ENCODE measurements at places on chromosomes 13 and 19.

DNA sequence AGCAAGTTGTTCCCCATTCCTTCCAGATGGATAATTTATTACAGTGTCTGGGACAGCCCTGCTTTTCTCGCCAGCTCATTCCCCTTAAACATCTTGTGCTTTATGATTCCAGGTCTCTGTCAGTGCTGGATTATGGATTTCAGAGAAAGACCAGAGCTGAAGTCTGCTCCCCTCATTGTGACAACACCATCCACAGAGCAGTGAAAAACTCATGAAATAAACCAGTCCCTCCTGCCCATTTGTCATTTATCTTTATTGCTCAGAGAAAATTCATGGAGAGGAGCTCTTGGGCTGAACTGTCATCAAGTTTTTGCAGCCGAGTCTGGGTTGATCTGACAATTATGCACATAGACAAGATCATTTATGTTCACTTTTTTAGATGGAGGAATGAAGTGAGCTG is 92.7 kb upstream of the GPR12 start:
- no peaks in the 10 kb centered on the region for H3K27me3 ChIP-seq
- no peak overlapping the region for H3K27ac ChIP-seq
- no peak overlapping the region for H3K4me3 ChIP-seq
- no peaks in the 10 kb centered on the region for H3K36me3 ChIP-seq
- H3K4me1 ChIP-seq: peaks cover 9% of the 10 kb centered on the region
- no peak for DNase-seq

GRCh38 chr19:16591803-16592556 is 19.8 kb upstream of the SLC35E1 start:
- no peak for DNase-seq
- no peak overlapping the region for H3K4me3 ChIP-seq
- H3K36me3 ChIP-seq: no peaks in the 10 kb centered on the region
- H3K4me1 ChIP-seq: peaks cover 15% of the 10 kb centered on the region

DNA sequence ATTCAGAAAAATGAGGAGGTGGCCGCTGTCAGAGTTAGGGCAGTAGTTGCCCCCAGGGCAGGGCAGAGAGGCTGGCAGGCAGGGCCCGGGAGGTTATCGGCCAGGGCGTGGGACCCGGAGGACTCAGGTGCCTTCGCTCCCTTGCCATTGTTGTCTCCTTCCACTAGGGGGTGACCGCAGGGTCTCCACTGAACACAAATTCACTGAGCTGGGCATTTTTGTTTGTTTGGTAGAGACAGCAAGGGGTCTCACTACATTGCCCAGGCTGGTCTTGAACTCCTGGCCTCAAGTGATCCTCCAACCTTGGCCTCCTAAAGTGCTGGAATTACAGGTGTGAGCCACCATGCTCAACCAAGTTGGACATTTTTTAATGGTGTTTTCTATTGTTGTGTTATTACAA is 25.1 kb downstream of the CARS2 start:
- no peaks in the 10 kb centered on the region for H3K27me3 ChIP-seq
- H3K4me1 ChIP-seq: no peaks in the 10 kb centered on the region
- H3K27ac ChIP-seq: no peak overlapping the region

GRCh38 chr13:60327511-60327910 is 69.5 kb upstream of the TDRD3 start:
- no peak for DNase-seq
- no peaks in the 10 kb centered on the region for H3K27me3 ChIP-seq
- no peak overlapping the region for H3K4me3 ChIP-seq
- H3K36me3 ChIP-seq: no peaks in the 10 kb centered on the region
- H3K4me1 ChIP-seq: no peaks in the 10 kb centered on the region
- H3K27ac ChIP-seq: no peak overlapping the region

GRCh38 chr13:33260168-33261098 is 25.1 kb downstream of the STARD13 start:
- no peaks in the 10 kb centered on the region for H3K27me3 ChIP-seq
- H3K4me1 ChIP-seq: no peaks in the 10 kb centered on the region
- no peak overlapping the region for H3K4me3 ChIP-seq
- no peaks in the 10 kb centered on the region for H3K36me3 ChIP-seq
- no peak for DNase-seq
- H3K27ac ChIP-seq: no peak overlapping the region

GRCh38 chr13:65656740-65657329 is 1573.3 kb downstream of the PCDH9 start:
- no peaks in the 10 kb centered on the region for H3K36me3 ChIP-seq
- no peaks in the 10 kb centered on the region for H3K27me3 ChIP-seq
- H3K27ac ChIP-seq: no peak overlapping the region
- H3K4me1 ChIP-seq: no peaks in the 10 kb centered on the region

GRCh38 chr13:85650613-85651012 is 148.6 kb downstream of the SLITRK6 start:
- no peak overlapping the region for H3K27ac ChIP-seq
- H3K4me3 ChIP-seq: no peak overlapping the region
- H3K4me1 ChIP-seq: no peaks in the 10 kb centered on the region

DNA sequence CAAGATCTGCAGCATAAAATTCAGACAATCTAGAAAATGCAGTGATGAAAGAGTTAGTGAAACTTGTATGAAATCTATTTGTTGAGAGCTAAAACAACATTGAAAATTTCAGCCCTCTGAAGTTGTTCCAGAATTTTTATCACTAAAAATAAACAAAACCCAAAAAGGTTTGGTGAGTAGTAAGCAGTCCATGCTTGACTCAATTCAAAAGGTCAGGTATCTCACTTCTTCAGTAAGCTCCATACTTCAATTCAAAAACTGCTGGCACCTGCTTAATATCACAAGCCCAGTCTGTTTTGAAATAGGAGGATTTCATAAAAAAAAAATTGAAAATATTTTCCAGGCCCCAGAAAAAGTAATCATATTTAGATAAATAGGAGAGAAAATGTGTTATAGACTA is 894.4 kb downstream of the SLITRK5 start:
- H3K27ac ChIP-seq: no peak overlapping the region
- no peaks in the 10 kb centered on the region for H3K36me3 ChIP-seq
- no peaks in the 10 kb centered on the region for H3K4me1 ChIP-seq
- H3K4me3 ChIP-seq: no peak overlapping the region
- no peak for DNase-seq
- H3K27me3 ChIP-seq: no peaks in the 10 kb centered on the region

GRCh38 chr13:43269037-43269481 is 245.7 kb downstream of the DNAJC15 start:
- H3K36me3 ChIP-seq: no peaks in the 10 kb centered on the region
- no peak for DNase-seq
- H3K27ac ChIP-seq: no peak overlapping the region
- H3K4me3 ChIP-seq: no peak overlapping the region

Measured in neural progenitor cell (in vitro differentiated cells).